ENCODE measurements at places on chromosomes 16 and 17. TPM values are rescaled to one million over a fixed set of nuclear protein-coding genes. Genes with fewer than 3 reads are reported as not detected.

KRT25 gene
- total RNA-seq, result not detected

ZNF469 gene
- 9.7 TPM for total RNA-seq

CACNG1 gene
- total RNA-seq, result not detected

C17orf113 gene
- 0.32 TPM for total RNA-seq

TPSAB1 gene
- not detected for total RNA-seq

PPM1E gene
- under 0.01 TPM for total RNA-seq

NUPR1 gene
- 8.2 TPM for total RNA-seq

MYH1 gene
- total RNA-seq, result not detected

CDH8 gene
- not detected for total RNA-seq

KCNJ18 gene
- not detected for total RNA-seq

GAS2L2 gene
- not detected for total RNA-seq

SERPINF2 gene
- 0.43 TPM for total RNA-seq

GRCh38 chr16:20799599-20799998, 6.7 kb downstream of the ERI2 start:
- peak; percentile 7 for DNase-seq

GRCh38 chr16:58614212-58614611, 15.4 kb downstream of the CNOT1 start:
- DNase-seq, result peak; percentile 55

DNA sequence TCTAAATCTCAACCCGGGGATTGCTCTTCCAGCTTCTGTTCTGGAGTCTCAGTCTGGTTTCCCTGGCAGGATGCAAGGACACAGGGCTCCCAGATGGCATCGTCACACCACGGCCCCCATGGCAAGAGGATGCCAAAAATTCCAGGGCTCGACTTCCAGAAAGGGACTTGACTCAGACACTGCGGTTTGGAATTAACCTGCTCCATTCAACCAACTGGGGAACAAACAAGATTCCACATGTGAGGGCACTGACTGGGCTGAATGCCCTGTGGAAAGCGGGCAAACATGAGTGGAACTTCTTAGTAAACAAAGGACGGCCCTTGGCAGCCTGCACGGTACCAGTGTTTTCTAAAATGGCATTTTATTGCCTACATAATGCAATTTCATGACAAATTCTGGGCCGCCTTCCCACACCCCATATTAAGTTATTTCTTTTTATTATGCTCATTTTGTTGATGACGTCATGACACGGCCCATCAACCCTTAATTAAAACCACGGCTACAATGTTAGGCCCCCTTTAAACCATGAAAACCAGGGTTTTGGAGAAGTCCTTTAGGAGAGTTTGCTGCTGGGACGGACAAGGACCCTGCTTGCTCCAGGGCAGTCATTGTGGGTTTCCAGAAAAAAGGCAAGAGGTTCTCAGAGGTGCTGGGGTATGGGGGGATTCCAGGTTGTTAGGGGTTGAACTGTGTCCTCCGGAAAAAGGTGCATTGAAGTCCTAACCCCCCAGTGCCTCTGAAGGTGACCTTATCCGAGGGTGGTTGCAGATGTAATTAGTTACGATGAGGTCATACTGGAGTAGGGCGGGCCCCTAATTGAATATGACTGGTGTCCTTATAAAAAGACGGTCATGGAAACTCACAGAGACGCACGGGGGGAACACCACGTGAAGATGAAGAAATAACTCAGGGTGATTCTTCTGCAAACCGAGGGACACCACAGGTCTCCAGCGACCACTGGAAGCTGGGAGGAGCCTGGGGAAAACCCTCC, 205.6 kb downstream of the FOXL1 start:
- no peak for DNase-seq

- no peak for DNase-seq
Measured at GRCh38 chr17:28242791-28243190, 76.2 kb upstream of the TMEM97 start.

- DNase-seq, result peak; percentile 46
Measured at GRCh38 chr16:53504665-53505064, 1.7 kb upstream of the AKTIP start.

- DNase-seq, result peak; percentile 36
Measured at GRCh38 chr17:79707931-79708891, 22.5 kb upstream of the ENPP7 start.

DNA sequence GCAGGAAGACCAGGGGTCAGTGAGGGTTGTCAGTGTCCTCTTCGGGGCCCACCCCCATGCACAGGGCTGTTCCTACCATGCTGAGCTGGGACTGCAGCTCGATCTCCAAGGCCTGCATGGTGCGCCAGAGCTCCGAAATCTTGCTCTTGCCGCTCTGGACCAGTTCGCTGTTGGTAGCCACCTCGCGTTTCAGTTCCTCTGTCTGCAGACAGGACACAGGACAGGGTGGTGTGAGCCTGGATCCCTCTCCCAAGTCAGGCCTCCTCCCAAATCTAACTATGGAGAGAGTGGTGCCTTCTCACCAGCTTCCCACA, 90.9 kb downstream of the GOSR1 start:
- no peak for DNase-seq

- DNase-seq, result peak; percentile 40
Measured at GRCh38 chr16:16092925-16093627, 130.2 kb downstream of the ABCC6 start.

GRCh38 chr16:17939723-17940122, 396.8 kb downstream of the NPIPA8 start:
- DNase-seq, result no peak

- DNase-seq, result no peak
Measured at GRCh38 chr16:73888840-73889490, 407.6 kb upstream of the PSMD7 start.

GRCh38 chr17:43753493-43754129, 5.0 kb downstream of the SOST start:
- DNase-seq, result no peak

DNA sequence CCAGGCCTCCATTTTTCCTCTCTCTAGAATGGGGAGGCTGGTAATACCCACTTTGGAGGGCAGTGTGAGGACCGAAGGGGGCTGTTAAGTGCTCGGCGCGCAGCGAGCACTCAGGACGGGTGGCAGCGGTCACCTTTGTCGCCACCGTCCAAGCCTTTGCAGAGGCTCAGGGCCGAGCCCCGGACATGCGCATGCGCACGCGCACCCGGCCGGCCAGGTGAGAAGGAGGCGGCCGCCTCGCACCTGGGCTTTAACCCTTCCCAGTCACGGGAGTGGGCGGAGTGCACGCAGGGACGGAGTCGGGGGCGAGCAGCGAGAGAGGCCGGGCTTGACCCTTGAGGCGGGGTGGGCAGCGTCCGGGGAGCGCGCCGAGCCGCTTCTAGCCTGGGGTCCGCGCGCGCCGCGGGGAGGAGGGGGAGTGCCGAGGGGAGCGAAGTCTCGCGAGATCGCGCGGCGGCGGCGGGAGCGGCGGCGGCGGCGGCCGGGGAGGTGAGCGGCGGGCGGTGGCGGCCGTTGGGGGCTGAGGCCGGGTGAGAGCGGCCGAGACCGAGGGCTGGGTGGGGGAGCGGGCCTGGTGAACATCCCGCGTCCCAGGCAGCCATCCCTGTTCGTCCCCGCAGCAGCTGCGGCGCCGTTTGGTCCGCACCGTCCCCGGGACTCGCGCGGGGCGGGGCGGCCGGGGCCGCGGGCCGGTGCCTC, at the start of gene MRTFB:
Gene MRTFB (plus strand): TSS at position 443 of the 699 bp plus-strand sequence. CDS start 69,288 bp downstream, outside the sequence.
- DNase-seq, result peak; percentile 54

- no peak for DNase-seq
Measured at GRCh38 chr17:49239963-49240362, 9.4 kb upstream of the PHOSPHO1 start.

DNA sequence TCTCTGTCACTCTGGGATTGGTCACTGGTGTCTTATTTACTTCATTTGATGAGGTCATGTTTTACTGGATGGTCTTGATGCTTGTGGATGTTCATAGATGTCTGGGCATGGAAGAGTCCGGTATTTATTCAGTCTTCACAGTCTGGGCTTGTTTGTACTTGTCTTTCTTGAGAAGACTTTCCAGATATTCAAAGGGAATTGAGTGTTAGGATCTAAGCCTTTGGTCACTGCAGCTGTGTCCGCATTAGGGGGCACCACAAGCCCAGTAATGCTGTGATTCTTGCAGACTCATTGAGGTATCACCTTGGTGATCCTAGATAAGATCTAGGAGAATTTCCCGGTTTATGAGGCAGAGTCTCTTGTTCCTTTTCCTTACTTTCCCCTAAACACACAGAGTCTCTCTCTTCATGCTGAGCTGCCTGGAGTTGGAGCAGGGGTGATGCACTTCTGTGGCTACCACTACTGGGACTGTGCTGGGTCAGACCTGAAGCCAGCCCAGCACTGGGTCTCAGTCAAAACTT, 214.7 kb downstream of the SPECC1 start:
- DNase-seq, result no peak

GRCh38 chr17:20266806-20267458, 200.4 kb downstream of the LGALS9B start:
- peak; percentile 42 for DNase-seq

DNA sequence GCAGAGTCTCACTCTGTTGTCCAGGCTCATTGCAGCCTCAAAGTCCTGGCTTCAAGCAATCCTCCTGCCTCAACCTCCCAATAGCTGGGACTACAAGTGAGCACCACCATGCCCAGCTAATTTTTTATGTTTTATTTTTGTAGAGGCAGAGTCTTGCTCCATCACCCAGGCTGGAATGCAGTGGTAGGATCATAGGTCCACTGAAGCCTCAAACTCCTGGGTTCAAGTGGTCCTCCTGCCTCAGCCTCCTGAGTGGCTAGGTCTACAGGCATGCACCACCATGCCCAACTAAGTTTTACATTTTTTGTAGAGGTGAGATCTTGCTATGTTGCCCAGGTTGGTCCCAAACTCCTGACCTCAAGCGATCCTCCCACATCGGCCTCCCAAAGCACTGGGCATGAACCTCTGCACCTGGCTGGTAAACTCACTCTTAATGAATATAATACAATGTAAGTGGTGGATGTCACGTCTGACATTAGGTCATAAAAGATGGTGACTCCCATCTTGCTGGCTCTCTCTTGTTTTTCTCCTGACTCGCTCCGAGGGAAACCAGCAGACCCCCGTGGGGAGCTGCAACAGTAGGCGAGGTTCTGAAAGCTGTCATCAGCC, 126.2 kb downstream of the IRX3 start:
- no peak for DNase-seq

DNA sequence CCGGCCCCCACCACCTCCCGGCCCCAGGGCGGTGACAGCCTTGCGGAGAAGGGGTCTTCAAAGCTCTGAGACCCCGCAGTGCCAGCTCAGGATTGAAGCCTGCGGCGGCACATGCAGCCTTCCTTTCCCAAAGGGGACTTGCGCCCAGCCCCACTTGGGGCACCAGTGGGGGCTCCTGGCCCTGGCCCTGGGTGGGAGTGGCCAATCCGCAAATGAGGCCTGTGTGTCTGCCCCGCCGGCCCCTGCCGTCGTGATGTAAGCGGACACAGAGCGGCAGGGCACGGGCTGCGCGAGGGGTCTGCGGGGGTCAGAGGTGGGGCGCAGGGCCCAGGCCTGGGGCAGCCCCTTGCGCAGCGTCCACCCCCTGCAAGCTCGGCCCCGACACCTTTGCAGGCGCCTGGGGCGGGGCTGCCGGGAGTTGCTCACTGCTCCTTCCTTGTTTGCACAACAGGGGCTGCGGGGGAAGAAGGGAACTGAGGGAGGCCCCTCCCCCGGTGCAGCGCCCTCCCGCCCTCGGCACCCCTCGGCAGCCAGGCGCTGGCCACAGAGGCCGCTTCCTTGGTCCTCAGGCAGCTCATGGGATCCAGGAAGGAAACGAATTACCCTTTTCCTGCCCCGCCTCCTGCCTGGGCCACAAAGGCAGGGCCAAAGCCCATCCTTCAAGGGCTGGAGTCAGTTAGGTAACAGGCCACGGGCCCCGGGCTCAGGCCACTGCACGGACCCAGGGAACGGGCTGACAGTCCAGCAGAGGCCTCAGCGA, 2.9 kb downstream of the SLC16A3 start:
- DNase-seq, result peak; percentile 87
